Esophagus mucosa (tissue), 1 donor: ENCODE measurements at places on chromosomes 1 and 21. TPM values are rescaled to one million over a fixed set of nuclear protein-coding genes. Genes with fewer than 3 reads are reported as not detected.

PEX19 gene
- total RNA-seq, result 38.8 TPM

HSD3B1 gene
- total RNA-seq, result not detected

LEFTY1 gene
- total RNA-seq, result not detected

NBPF4 gene
- total RNA-seq, result 0.08 TPM

TRAF5 gene
- 2.8 TPM for total RNA-seq

GJA4 gene
- total RNA-seq, result 2.0 TPM

LAMC1 gene
- total RNA-seq, result 26.9 TPM

MROH7 gene
- total RNA-seq, result 0.68 TPM

S100A3 gene
- 9.6 TPM for total RNA-seq

TMEM69 gene
- total RNA-seq, result 22.6 TPM

ZYG11A gene
- total RNA-seq, result 0.44 TPM

OLFML3 gene
- 1.6 TPM for total RNA-seq

LRRC3 gene
- 0.72 TPM for total RNA-seq

ANGPTL3 gene
- not detected for total RNA-seq

CD52 gene
- 7.5 TPM for total RNA-seq

ISG15 gene
- 12.1 TPM for total RNA-seq

CYYR1 gene
- 4.6 TPM for total RNA-seq

PLCH2 gene
- 21.0 TPM for total RNA-seq

ACTN2 gene
- 0.24 TPM for total RNA-seq

OR6P1 gene
- total RNA-seq, result not detected

CFH gene
- 33.9 TPM for total RNA-seq

DPH5 gene
- 19.0 TPM for total RNA-seq

HES3 gene
- total RNA-seq, result not detected

C1orf185 gene
- not detected for total RNA-seq

IL24 gene
- 0.12 TPM for total RNA-seq

OLIG2 gene
- not detected for total RNA-seq

UQCRHL gene
- total RNA-seq, result 1.6 TPM

RPTN gene
- 0.08 TPM for total RNA-seq

LYPD8 gene
- not detected for total RNA-seq

MPZ gene
- 1.4 TPM for total RNA-seq
